ENCODE measurements at places on chromosomes 12 and 14.

DNA sequence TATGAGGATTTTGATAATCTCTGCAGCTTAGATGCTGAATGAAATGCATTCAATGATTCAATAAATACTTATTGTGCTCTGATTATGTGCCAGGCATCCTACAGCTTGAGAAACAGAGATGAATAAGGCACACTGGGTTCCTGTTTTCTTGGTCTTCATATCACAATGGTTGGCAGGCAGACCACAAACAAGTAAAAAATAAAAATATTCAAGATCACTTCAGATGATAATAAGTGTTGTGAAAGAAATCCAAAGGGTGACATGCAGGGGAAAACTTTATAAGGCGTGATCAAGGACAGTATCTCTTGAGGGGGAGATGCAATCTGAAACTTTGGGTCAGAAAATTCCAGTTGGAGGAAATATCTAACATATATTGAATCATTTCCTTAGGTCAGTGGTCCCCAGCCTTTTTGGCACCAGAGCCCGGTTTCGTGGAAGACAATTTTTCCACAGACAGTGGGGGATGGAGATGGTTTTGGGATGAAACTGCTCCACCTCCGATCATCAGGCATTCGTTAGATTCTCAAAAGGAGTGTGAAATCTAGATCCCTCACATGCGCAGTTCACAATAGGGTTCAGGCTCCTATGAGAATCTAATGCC, 73.7 kb upstream of the RAP1B start:
- peak overlapping the region; percentile 25 for H3K27ac ChIP-seq
- H3K4me3 ChIP-seq: no peak overlapping the region
- DNase-seq: no peak
- peaks cover 59% of the 10 kb centered on the region for H3K4me1 ChIP-seq
- H3K36me3 ChIP-seq: peaks cover 3% of the 10 kb centered on the region

- H3K36me3 ChIP-seq: no peaks in the 10 kb centered on the region
- H3K4me3 ChIP-seq: no peak overlapping the region
- H3K27ac ChIP-seq: no peak overlapping the region
- H3K27me3 ChIP-seq: peaks cover under 1% of the 10 kb centered on the region
These were observed 75.2 kb upstream of the SCAF11 start for GRCh38 chr12:46065412-46066166.

GRCh38 chr14:21194597-21194996, 38.7 kb upstream of the OR5AU1 start:
- H3K4me3 ChIP-seq: no peak overlapping the region
- H3K36me3 ChIP-seq: no peaks in the 10 kb centered on the region
- no peak for DNase-seq
- H3K27me3 ChIP-seq: no peaks in the 10 kb centered on the region
- H3K4me1 ChIP-seq: peaks cover 3% of the 10 kb centered on the region
- no peak overlapping the region for H3K27ac ChIP-seq

GRCh38 chr12:92442782-92443181, 260.0 kb upstream of the PLEKHG7 start:
- H3K36me3 ChIP-seq: no peaks in the 10 kb centered on the region
- DNase-seq: no peak
- H3K4me3 ChIP-seq: no peak overlapping the region
- no peaks in the 10 kb centered on the region for H3K27me3 ChIP-seq
- no peak overlapping the region for H3K27ac ChIP-seq
- H3K4me1 ChIP-seq: peaks cover 35% of the 10 kb centered on the region

GRCh38 chr12:64070454-64070853, 151.6 kb downstream of the KICS2 start:
- H3K27me3 ChIP-seq: no peaks in the 10 kb centered on the region
- no peak overlapping the region for H3K4me3 ChIP-seq
- H3K4me1 ChIP-seq: no peaks in the 10 kb centered on the region
- H3K36me3 ChIP-seq: no peaks in the 10 kb centered on the region

GRCh38 chr12:508145-508544, 48.4 kb downstream of the B4GALNT3 start:
- no peak overlapping the region for H3K27ac ChIP-seq
- H3K27me3 ChIP-seq: no peaks in the 10 kb centered on the region
- DNase-seq: no peak
- H3K36me3 ChIP-seq: no peaks in the 10 kb centered on the region
- no peaks in the 10 kb centered on the region for H3K4me1 ChIP-seq

DNA sequence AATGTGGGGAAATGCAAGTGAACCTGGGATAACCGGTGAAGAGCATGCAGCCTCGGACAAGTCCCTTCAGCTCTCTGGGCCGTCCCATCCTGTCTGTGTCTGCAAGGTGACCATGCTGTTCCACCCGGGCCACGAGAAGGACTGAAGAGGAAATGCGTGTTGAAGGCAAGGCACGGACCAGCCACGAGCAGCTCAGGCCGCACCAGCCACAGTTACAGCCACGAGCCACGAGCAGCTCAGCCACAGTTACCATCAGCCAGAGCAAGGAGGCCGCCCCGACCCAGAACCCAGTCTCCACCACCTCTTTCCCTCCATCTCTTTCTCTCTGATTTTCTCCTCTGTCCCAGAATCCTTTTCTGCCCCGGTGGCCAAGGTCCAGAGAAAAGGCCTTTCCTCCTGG, 18.8 kb upstream of the GALNT9 start:
- no peak overlapping the region for H3K27ac ChIP-seq
- H3K4me1 ChIP-seq: peaks cover under 1% of the 10 kb centered on the region
- peaks cover 3% of the 10 kb centered on the region for H3K27me3 ChIP-seq

DNA sequence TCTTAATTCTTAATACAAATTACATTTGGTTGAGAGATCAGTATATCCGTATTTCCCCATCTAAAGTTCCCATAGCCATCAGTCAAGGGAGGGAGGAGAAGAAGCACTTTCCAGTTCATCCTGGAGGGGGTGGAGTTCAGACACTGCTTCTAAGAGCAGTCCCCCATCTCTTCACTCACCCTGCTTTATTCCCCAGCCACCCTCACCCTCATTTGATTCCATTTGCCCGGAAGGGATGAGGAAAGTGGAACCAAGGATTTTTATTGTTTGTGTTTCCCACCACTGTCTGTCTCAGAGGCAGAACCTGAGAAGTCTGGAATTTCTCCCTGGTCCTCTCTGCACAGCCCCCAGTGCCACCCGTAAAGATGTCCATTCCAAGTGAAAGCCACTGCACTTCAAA, 134.2 kb upstream of the HIF1A start:
- no peaks in the 10 kb centered on the region for H3K27me3 ChIP-seq
- no peak overlapping the region for H3K4me3 ChIP-seq
- no peak overlapping the region for H3K27ac ChIP-seq
- no peak for DNase-seq
- peaks cover 53% of the 10 kb centered on the region for H3K4me1 ChIP-seq
- peaks cover 13% of the 10 kb centered on the region for H3K36me3 ChIP-seq

DNA sequence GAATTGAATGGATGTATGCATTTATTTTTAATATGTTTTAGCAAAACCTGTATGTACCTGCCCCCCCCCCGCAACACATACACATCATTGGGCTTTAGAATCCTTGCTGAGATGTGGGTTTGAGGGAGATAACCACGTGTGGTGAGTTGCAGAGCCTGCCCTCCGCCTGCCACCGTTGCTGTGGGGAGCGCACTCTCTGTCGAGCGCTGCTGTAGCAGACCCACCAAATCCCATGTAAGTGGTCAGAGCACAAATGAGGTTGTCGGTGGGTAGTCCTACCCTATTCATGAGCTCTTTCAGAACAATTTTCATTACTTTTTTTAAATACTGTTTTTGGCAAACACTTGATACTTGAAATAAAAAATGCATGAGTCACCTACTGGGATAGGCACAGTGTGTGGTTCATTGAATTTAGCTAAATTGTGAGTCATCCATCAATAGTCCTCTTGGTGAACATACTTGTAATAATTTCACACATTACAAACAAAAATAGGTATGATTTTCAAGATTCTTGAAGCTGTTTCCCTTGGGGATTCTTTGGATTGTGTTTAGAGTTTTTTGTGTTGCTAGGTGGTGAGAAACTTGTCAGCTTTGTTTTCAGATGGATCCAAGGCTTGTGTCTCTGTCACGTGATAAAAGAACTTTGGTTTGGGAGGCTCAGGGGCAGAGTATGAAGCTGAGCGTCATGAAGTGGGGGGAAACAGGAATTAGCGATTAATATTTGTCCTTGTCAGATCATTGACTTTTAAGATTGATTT, 107.6 kb downstream of the PTCSC3 start:
- H3K4me3 ChIP-seq: no peak overlapping the region
- H3K27ac ChIP-seq: no peak overlapping the region
- H3K36me3 ChIP-seq: no peaks in the 10 kb centered on the region
- no peak for DNase-seq
- H3K27me3 ChIP-seq: peaks cover 30% of the 10 kb centered on the region

GRCh38 chr12:93784339-93785086, 107.3 kb downstream of the CRADD start:
- peak overlapping the region; percentile 50 for H3K4me3 ChIP-seq
- no peaks in the 10 kb centered on the region for H3K27me3 ChIP-seq
- peaks cover 25% of the 10 kb centered on the region for H3K36me3 ChIP-seq
- peaks cover 62% of the 10 kb centered on the region for H3K4me1 ChIP-seq

GRCh38 chr12:26185532-26186320, 9.6 kb upstream of the SSPN start:
- peaks cover 28% of the 10 kb centered on the region for H3K27me3 ChIP-seq
- DNase-seq: no peak
- H3K27ac ChIP-seq: no peak overlapping the region
- H3K4me3 ChIP-seq: no peak overlapping the region
- H3K36me3 ChIP-seq: no peaks in the 10 kb centered on the region
- H3K4me1 ChIP-seq: no peaks in the 10 kb centered on the region

DNA sequence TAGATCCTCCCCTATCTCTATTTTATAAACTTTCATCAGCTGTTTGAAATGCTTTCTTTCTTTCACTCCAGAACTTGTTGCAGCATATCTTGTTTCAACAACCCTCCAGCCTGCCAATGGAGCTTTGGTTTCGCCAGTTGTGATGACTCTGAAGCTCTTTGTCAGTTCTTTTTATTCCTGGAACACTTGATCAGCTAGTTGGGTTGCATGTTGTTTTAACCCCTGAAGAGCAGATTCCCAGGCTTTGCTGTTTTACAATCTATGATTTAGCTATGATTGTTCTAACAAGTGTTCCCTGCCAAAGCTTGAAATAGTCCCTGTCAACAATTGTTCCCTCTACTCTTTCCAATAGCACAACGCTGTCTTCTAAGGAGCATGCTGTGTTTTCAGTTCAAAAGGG, 50.6 kb upstream of the FUT8 start:
- DNase-seq: no peak
- H3K27ac ChIP-seq: no peak overlapping the region
- H3K4me3 ChIP-seq: no peak overlapping the region
- no peaks in the 10 kb centered on the region for H3K27me3 ChIP-seq
- H3K4me1 ChIP-seq: peaks cover 20% of the 10 kb centered on the region
- peaks cover 31% of the 10 kb centered on the region for H3K36me3 ChIP-seq

- no peak for DNase-seq
- H3K4me3 ChIP-seq: no peak overlapping the region
- no peak overlapping the region for H3K27ac ChIP-seq
- peaks cover 41% of the 10 kb centered on the region for H3K36me3 ChIP-seq
These were observed 21.1 kb downstream of the CHFR start for GRCh38 chr12:132866251-132866828.

- peaks cover 2% of the 10 kb centered on the region for H3K36me3 ChIP-seq
- H3K4me3 ChIP-seq: peak within 1 kb of the TSS; percentile 66
- no peak within 1 kb of the TSS for H3K27ac ChIP-seq
- H3K4me1 ChIP-seq: peaks cover 19% of the 10 kb centered on the region
- peak; percentile 43 for DNase-seq
These were observed at the start of gene LGR5 for GRCh38 chr12:71439613-71440344. LGR5 (plus strand) TSS chr12:71439798; CDS start chr12:71440081, 283 bp downstream.

DNA sequence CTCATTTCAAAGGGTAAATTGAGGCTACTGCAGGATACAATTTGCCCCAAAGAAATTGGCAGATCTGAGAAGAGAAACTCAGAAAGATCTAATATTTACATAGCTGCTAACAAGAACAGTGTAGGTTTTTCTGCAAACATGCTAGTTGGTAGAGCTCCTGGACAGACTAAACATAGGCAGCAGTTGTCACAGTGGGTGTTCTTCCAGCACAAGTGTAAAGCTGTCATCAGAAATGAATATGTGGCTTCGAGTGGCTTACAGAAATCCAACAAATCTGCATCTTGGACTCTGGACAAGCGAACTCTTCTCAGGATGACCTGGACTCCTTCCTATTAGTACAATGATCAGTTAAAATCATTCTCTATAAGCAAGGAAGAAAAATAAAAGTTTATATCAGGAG, 5.9 kb downstream of the CBX5 start:
- DNase-seq: no peak
- H3K4me1 ChIP-seq: peaks cover 62% of the 10 kb centered on the region
- no peak overlapping the region for H3K27ac ChIP-seq
- peaks cover 36% of the 10 kb centered on the region for H3K36me3 ChIP-seq

- no peaks in the 10 kb centered on the region for H3K36me3 ChIP-seq
- H3K4me3 ChIP-seq: no peak overlapping the region
- H3K27ac ChIP-seq: no peak overlapping the region
- H3K27me3 ChIP-seq: peaks cover 12% of the 10 kb centered on the region
- no peak for DNase-seq
These were observed 138.7 kb downstream of the EGLN3 start for GRCh38 chr14:33812181-33812580.

DNA sequence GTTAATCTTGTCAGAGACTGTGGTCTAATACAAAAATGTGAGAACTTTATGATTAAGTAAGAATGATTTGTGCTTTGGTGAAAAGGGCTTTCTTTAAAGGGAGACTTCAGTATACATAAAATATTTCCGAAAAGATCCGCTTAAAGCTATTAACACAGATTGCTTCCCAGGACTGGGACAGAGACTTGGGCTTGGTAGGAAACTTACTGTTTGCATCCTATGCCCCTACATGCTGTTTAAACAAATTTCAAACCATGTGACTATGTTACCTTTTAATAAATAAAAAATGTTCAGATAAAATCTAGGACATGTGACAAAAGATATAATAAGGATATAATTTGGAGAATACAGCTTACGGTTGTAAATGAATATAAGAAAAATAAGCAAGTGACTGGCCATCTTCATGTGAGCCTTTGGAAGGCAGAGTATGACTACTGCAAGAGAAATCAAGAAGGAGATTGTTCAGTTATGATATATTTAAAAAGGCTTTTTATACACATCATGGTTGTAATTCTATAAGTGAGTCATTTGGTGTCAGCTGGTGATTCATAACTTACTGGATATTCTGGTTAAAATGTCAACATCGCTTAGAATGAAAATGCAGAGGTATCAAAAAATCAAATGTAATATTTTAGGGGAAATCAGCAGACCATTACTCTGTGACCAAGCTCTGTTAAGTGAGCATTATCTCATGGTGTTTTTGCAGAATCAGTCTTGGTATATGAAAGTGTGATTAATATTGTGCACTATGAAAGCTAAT, 234.7 kb upstream of the E2F7 start:
- H3K36me3 ChIP-seq: no peaks in the 10 kb centered on the region
- H3K4me1 ChIP-seq: no peaks in the 10 kb centered on the region
- H3K4me3 ChIP-seq: no peak overlapping the region
- no peak for DNase-seq
- no peaks in the 10 kb centered on the region for H3K27me3 ChIP-seq

DNA sequence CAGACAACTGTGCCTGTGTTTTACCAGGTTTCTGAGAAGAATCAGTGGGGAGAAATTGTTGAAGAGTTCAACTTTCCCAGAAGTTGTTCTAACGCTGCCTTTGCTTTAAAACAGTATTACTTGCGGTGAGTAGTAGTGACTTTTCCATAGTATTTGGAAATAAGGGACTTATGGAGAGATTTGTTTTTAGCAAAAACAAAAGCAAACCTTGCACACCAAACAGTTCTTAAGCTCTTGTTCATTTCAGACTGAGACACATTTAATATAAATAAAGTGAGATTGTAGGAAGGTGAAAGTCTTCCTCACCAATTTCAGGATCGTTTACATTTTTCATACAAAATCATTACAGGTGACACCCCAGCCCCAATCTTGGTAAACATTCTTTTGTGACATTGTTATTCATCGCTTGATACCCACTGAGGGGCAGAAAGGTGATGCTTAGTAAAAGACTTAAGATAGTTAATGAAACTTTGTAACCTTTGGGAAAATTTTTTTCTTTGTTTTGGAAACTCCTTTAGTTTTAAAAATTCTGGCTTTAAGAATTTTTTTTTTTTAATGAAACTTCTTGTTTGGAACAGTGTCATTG, 1.8 kb downstream of the ARID2 start:
- H3K36me3 ChIP-seq: peaks cover 31% of the 10 kb centered on the region
- H3K4me3 ChIP-seq: peak overlapping the region; percentile 88
- no peak for DNase-seq
